ENCODE measurements at places on chromosomes 2 and 18.
A peak's percentile ranks its signal among the peaks of the same experiment; 100 is the strongest.

DNA sequence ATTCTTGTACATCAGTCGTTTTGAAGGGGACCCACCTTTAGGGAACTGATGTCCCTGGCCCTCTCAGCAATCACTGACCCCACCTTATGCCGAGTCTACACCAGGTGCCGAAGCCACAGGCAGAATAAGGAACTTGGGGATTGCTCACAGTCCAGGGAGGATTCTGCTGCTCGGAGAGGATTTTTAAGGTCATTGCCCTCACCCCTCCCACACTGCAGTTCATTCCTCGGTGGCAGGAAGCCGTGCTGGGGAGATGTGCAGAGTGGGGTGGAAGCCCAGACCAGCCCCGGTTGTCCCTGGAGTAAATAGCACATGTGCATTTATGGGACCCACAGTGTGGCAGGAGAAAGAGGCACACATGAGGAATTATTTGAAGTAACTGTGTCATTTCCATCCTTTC, 50.4 kb downstream of the PLB1 start:
- no peak for DNase-seq

DNA sequence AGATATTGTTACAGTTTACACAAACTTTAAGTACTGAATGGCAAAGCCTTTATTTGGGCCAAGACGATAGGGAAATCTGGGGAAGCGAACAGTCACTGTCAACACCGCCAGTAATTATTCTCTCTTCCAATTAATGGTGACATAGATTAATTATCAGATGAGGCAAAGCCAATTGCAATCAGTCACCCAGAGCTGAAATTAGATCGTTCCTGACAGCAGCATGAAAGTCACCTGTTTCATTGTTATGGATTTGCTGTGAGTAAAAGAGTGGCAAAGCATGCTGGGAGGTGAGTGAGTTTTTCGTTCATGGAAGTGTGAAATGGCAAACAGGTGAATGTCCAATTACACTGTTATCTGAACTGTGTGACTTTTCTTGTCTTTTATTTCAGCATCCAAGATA, 164.8 kb upstream of the KLHL14 start:
- no peak for DNase-seq

GRCh38 chr2:239696559-239697207, 295.9 kb upstream of the HDAC4 start:
- no peak for DNase-seq

DNA sequence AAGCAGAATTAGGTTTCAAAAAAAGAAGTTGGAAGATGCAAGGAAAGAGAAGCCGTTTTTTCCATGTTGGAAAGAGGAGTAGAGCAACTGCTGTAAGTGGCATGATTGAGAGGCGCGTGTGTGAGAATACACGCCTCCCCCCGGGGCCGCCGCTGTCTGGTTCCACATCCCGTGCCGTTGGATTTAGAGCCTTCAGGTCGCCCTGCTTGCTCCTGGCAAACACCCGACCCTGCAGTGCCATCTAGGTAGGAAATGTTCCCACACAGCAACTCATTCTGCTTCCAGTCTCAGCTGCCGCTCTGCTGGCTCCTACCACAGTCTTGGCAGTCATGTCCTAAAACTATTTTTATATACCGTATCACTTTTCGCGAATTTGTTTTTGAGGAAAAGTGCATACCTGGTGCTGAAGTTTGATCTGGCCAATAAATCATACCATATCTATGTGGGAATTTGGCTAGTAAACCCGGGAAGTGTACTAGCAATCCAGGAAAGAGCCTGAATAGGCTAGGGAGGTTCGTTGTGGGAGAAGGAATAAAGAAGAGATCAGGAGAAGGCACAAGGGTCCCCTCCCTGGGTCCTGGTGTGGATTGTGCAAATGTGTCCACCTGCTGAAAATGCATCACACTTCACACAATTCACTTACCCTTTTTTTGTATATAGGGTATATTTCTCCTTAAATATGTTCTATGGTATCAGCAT, 372.7 kb downstream of the FBXO15 start:
- no peak for DNase-seq

GRCh38 chr18:62838475-62839098, 123.2 kb downstream of the PHLPP1 start:
- DNase-seq, result no peak

- DNase-seq, result no peak
These were observed 11.7 kb upstream of the CNGA3 start for GRCh38 chr2:98334439-98335078.

DNA sequence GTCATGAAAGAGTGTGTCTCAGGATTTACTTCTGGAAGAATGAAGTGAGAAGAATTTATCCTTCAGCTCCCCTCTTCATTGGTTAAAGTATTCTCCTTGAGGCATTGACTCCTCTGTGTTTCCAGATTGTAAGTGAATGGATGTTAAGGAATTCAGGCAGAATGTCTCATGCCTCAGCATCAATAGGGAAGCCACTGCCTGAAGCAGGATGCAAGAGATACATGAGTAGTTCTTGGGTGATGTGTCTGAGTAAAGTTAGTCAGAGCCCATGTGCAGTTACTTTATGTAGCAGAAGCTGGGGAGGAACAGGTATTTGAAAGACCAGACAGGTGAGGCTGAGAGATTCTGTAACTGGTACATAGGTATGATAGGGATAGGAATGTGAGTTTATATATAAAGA, 34.0 kb upstream of the TMEFF2 start:
- no peak for DNase-seq

DNA sequence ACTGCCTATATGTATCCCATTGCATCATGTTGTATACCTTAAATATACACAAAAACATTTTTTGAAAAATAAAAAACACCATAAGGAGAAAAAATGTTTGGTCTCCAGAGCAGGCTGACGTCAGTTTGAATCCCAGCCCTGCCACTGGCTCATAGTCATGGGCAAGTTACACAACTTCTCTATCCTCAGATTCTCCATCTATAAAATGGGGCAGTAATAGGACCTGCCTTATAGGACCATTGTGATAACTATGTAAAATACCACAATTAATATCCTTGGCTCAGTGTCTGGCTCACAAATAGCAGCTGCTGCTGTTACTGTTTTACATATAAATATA, 135.6 kb downstream of the SMAD7 start:
- peak; percentile 34 for DNase-seq

GRCh38 chr18:26438980-26439379, 109.4 kb downstream of the KCTD1 start:
- no peak for DNase-seq

- DNase-seq, result no peak
These were observed 195.8 kb downstream of the CYP26B1 start for GRCh38 chr2:71951718-71952404.

GRCh38 chr2:109562421-109562820, 51.3 kb downstream of the SEPTIN10 start:
- DNase-seq, result no peak

- no peak for DNase-seq
These were observed 12.5 kb downstream of the CYP26B1 start for GRCh38 chr2:72134997-72135800.

DNA sequence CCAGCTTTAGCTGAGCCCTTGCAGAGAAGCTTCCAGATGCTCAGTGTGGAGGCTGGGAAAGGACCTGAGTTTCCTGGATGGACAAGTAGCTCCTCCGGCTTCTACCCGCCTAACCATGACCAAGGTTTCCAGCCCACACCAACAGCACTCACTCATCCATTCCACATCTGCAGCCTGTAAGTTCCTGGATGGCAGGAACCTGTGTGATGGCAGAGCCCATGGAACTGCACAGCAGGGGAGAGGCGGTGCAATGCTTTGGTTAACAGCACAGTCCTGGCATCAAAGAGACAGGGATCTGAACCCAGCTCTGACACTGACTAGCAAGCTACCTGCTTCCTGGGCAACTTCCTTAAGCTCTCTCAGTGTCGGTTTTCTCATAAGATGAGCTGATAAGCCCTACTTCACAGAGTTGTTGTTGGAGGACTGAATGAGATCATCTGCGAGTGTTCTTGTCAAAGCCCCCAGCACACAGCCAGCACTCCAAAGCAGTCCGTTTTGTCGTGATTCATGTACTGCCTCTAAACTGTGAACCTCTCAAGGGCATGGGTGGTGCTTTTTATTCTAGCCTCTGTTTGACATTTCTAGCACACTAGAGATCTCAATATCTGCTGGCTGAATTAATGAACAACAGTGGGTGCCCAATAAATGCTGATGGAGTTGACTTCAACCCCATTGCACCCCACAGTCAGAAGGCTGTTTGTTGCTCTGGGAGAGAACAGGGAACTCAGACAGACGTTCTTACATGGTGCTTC, 41.6 kb upstream of the OTOF start:
- DNase-seq, result no peak

GRCh38 chr2:28539118-28539541, 43.3 kb downstream of the PLB1 start:
- DNase-seq, result no peak

- DNase-seq, result no peak
These were observed 129.7 kb upstream of the PARD3B start for GRCh38 chr2:204415406-204416181.

- no peak for DNase-seq
These were observed 154.1 kb downstream of the SMAD7 start for GRCh38 chr18:48796491-48797205.

DNA sequence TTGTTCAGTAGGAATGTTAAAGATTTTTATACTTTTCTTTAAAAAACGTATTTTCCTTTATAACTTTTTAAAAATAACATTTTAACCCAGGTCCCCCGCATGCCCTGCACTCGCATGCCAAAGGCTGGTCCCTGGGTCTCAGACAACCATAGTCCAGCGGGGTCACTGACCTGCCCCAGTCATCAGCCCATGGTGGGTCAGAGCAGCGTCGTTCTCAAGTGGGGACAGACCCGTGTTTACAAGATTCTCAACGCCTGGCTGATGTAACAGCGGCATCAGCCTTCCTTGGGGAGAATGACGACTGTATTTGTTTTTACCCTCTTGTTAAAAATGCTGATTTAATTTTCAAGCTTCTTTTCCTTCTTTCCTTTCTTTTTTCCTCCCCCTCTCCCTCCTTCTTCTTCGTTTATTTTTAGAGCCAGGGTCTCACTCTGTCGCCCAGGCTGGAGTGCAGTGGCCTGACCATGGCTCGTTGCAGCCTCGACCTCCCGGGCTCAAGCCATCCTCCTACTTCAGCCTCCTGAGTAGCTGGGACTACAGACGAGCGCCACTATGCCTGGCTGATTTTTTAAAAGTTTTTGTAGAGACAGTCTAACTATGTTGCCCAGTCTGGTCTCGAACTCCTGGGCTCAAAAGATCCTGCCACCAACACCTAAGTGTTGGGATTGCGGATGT, 1.0 kb upstream of the EFHD1 start:
- DNase-seq, result no peak

DNA sequence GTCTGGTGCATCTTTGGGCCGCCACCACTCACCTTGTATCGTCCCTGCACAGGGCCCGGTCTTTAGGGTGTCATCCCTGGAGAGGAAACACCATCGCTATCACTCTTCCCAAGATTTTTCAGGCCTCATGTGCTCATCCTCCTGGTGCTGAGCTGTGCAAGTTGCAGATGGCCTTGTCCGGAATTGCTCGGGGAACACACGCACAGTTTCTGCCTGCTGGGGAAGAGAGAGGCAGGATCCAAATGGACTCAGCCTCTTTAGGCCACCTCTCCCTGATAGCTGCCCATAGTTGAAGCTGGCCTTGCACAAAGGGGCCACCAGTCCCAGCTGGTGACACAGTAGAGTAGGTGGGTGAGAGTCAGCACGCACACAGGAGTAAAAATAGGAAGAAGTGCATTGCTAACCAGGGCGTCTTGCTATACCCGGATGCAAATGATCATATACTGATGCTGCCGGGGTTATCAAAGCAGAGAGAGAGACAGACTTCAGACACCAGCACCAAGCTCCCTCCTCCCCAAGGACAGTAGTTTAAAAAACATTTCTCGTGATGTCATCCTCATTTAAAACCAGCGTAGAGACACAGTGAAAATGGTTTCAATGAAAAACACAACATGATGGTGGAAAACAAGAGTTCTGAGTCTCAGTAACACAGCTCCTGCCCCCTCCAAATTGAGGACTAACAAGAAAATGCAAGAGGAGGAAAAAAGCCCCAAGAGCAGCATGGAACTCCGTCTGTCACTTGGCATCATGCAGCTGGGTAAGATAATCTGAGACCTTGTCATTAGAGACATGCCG, 147.5 kb upstream of the NCK2 start:
- no peak for DNase-seq

DNA sequence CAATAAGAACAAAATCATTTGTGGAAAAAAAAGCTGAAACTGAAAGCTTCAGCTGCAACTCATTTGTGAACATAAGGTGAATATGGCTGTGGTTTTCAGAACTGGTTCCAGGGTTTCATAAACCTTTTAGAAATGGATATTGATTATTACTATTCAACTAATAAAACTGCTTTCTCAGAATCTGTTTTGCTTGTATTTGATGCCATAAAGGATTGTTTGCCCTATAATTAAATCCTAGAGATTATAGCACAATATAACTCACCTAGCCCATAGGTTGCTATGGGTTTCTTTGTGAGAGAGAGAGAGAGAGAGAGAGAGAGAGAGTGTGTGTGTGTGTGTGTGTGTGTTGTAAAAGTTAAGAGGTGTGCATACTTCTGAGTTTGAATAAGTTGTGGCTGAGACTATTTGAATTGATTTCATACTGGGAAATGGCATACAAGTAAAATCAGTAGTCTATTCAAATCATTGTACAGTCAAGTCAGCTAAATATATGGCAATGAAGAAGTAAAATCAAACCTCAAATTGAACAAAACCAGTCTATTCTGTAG, 339.2 kb downstream of the ARHGAP15 start:
- no peak for DNase-seq

DNA sequence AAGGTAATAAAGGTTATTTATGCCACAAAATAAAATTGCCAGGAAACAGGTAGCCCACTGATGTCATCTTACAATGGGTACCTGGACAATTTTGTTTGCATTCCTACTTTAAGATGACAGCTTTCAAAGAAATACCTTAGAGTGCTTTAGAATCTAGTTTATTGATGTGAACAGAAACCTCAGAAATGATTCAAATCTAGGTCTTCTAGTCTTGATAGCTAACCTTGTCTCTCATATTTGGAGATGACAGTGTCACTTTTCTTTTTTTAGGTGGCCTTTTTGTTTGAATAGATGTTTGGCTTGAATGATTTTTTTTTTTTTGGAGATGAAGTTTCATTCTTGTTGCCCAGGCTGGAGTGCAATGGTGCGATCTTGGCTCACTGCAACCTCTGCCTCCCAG, 69.1 kb downstream of the PIK3C3 start:
- no peak for DNase-seq

GRCh38 chr2:175575346-175576258, 394.1 kb upstream of the ATP5MC3 start:
- DNase-seq, result peak; percentile 18

All from CD4-positive, alpha-beta T cell treated with Interferon gamma for 1 hour (primary cell).